ENCODE measurements at places on chromosomes 13 and 19.

- DNase-seq, result no peak
- no peak overlapping the region for H3K27ac ChIP-seq
- H3K27me3 ChIP-seq, result peaks cover 44% of the 10 kb centered on the region
Measured at GRCh38 chr19:4593409-4593851, 33.9 kb upstream of the SEMA6B start.

GRCh38 chr19:34579281-34580054, 97.5 kb downstream of the SCGB2B2 start:
- peaks cover 11% of the 10 kb centered on the region for H3K27me3 ChIP-seq
- no peaks in the 10 kb centered on the region for H3K36me3 ChIP-seq
- peaks cover 3% of the 10 kb centered on the region for H3K4me1 ChIP-seq
- H3K27ac ChIP-seq, result no peak overlapping the region
- H3K4me3 ChIP-seq, result no peak overlapping the region
- DNase-seq, result no peak

DNA sequence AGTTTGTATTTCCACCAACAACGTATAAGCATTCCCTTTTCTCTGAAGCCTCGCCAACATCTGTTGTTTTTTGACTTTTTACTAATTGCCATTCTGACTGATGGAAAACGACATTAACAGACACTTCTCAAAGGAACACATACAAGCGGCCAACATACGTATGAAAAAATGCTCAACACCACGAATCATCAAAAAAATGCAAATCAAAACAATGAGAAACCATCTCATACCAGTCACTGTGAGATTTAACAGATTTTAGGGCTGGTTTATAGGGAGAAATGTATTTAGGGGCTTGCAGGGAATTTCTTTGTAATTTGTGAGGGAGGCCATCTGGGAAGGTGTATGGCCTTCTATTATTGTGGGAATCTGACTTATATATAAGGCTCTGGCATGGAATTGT, 2.8 kb upstream of the DZIP1 start:
- peaks cover 22% of the 10 kb centered on the region for H3K27me3 ChIP-seq
- H3K27ac ChIP-seq, result no peak overlapping the region
- H3K4me1 ChIP-seq, result peaks cover 6% of the 10 kb centered on the region
- no peak for DNase-seq
- no peaks in the 10 kb centered on the region for H3K36me3 ChIP-seq

DNA sequence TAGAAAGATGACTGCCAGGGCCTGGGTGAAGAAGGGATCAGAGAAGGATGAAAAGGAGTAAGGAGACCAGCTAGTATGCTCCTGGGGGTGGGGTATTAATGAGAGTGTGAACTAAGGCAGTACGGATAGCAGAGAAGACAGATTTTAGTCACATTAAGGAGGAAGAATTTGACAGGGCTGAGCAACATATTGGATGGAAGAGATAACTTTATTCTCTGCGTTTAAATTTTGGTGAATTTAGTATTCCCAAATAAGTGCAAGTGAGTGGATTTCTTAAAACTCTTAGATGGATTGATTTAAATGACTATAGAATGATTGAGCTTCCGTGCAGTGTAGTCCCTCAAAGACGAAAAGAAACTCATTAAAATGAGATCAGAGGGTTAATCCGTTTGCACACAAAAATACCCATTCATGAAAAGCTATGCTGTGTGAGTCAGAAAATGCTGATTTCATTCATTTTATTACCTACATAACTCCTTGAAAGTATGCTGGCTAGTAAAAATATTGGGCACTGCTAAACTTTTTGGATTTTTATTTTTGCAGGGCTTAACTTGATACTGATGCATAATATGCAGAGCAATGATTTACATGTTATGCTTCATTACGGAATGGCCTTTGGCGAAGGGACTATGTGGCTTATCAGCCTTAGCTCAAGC, 54.1 kb downstream of the WDFY2 start:
- H3K27me3 ChIP-seq, result no peaks in the 10 kb centered on the region
- no peak overlapping the region for H3K4me3 ChIP-seq
- no peak for DNase-seq
- peaks cover 32% of the 10 kb centered on the region for H3K4me1 ChIP-seq
- H3K36me3 ChIP-seq, result no peaks in the 10 kb centered on the region
- H3K27ac ChIP-seq, result no peak overlapping the region

- peak overlapping the region; percentile 95 for H3K4me3 ChIP-seq
- peak; percentile 90 for DNase-seq
- H3K27ac ChIP-seq, result peak overlapping the region; percentile 99
- H3K27me3 ChIP-seq, result peaks cover 2% of the 10 kb centered on the region
- peaks cover 48% of the 10 kb centered on the region for H3K36me3 ChIP-seq
- H3K4me1 ChIP-seq, result peaks cover 35% of the 10 kb centered on the region
Measured at GRCh38 chr19:48872884-48873475, 759 bp downstream of the PPP1R15A start.

DNA sequence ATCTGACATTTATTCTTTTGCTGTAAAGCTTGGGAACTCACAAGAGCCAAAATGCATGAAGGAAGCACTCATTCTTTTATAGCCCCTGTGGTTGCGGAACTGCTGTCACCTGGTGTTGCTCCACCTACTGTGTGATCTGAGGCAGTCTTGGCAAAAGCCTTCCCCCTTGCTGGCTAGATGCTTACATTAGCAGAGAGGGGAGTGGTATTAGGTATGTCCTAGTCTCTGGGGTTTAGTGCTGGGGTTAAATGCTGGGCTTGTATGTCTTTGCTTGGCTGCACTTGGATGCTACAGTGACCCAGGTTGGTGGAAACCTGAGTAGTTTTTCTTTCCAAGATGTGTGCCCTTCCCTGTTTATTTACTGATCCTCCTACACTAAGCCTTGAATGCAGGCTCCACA, 99.3 kb downstream of the WDFY2 start:
- no peak overlapping the region for H3K4me3 ChIP-seq
- no peaks in the 10 kb centered on the region for H3K27me3 ChIP-seq
- H3K36me3 ChIP-seq, result peaks cover 12% of the 10 kb centered on the region
- H3K27ac ChIP-seq, result no peak overlapping the region
- DNase-seq, result no peak
- H3K4me1 ChIP-seq, result peaks cover 21% of the 10 kb centered on the region

DNA sequence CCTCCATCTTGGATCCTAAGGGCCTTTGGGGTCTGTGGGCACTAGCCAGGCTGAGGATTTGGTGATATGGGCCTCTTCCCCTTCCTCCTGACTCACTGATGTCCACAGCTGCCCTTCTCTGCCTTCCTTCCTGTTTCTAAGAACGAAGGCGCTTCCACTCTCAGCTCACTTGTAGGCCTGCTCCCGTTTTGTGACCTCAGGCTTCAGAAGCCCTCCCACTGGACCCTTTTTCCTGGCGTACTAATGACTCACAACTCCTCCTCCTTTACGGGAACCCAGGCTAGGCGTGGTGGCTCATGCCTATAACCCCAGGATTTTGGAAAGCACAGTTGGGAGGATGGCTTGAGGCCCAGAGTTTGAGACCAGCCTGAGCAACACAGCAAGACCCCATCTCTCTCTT, 55.6 kb downstream of the TMED1 start:
- H3K27me3 ChIP-seq, result no peaks in the 10 kb centered on the region
- peaks cover 52% of the 10 kb centered on the region for H3K36me3 ChIP-seq
- no peaks in the 10 kb centered on the region for H3K4me1 ChIP-seq
- peak overlapping the region; percentile 62 for H3K27ac ChIP-seq

DNA sequence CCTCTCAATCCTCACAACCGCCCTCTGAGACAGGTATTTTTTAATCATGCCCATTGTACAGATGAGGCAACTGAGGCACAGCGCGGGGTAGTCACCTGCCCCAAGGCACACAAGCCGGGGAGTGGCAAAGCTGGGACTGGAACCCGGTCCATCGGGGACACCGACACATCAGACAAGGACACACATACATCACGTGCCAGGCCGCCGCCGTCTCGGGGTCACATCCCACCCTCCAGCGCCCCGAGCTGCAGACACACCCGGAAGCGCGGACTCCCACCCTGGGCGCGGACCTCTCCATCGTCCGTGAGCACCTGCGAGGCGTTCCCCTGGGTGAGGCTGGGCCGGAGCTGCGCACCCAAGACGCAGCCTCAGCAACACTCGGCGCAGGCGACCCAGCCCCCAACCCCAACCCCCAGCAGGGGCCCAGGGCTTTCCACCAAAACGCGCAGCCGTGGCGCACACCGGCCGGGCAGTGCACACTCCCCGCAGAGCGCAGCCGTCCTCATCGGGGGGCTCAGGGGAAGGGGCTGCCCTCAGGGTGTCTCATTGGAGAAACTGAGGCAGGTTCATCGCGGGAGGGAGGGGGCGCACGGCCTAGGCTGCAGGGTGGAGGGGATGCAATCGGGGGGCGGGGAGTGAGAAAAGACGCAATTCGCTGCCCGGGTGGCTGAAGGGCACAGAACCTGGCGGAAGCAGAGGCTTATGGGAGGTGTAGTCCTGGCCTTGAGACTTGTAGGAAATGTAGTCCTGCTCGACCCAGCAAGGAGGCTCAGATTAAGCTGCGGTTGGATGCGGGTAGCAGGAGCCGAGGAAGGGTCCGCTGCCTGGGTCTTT, 1.9 kb upstream of the LMTK3 start:
- DNase-seq, result peak; percentile 85
- peak overlapping the region; percentile 58 for H3K27ac ChIP-seq
- no peaks in the 10 kb centered on the region for H3K36me3 ChIP-seq
- no peak overlapping the region for H3K4me3 ChIP-seq
- no peaks in the 10 kb centered on the region for H3K27me3 ChIP-seq

DNA sequence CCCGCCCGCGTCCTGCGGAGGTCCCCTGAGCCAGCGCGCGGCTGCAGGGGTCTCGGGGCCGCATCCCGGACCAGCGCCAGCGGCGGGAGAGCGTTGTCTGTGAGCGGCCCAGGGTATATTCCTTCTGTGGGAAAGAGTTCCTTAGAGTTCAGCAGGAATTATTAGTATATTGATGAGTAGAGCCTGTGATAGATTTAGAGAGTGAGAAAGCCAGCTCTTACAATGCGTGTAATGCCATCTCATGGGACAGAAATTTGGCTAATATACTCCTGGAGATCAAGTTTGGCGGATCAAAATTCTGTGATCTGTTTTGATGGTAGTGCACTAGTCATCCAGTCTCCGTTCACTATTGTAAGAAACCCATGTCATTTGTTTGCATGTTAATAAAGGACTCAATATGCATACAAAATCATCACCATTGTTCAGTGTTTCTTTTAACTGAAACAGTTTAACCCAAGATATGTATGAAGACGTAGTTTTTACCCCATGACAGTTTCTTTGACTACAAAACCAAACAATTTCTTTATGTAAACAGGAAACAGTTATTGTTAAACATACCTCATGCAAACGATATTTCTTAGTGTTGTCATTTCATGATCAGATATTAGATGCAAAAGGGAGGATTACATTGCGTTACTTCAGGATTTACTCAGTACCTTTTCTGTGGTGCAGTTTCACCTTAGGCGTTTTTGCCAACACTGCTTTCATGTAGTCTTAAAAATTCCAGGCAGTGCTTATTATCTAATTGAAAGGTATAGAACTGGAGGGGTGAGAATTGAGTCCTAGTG, 9.9 kb downstream of the TNFRSF19 start:
- DNase-seq, result no peak
- no peak overlapping the region for H3K27ac ChIP-seq
- H3K36me3 ChIP-seq, result no peaks in the 10 kb centered on the region
- H3K4me1 ChIP-seq, result peaks cover 11% of the 10 kb centered on the region
- H3K4me3 ChIP-seq, result peak overlapping the region; percentile 47
- peaks cover 33% of the 10 kb centered on the region for H3K27me3 ChIP-seq

- H3K4me1 ChIP-seq, result peaks cover 1% of the 10 kb centered on the region
- H3K27me3 ChIP-seq, result no peaks in the 10 kb centered on the region
- H3K4me3 ChIP-seq, result no peak overlapping the region
- DNase-seq, result no peak
Measured at GRCh38 chr13:28747851-28748250, 29.1 kb upstream of the SLC46A3 start.

GRCh38 chr13:98327371-98328270, 150.6 kb upstream of the RNF113B start:
- DNase-seq, result no peak
- H3K36me3 ChIP-seq, result no peaks in the 10 kb centered on the region
- H3K4me1 ChIP-seq, result no peaks in the 10 kb centered on the region
- no peak overlapping the region for H3K4me3 ChIP-seq
- peaks cover 5% of the 10 kb centered on the region for H3K27me3 ChIP-seq

DNA sequence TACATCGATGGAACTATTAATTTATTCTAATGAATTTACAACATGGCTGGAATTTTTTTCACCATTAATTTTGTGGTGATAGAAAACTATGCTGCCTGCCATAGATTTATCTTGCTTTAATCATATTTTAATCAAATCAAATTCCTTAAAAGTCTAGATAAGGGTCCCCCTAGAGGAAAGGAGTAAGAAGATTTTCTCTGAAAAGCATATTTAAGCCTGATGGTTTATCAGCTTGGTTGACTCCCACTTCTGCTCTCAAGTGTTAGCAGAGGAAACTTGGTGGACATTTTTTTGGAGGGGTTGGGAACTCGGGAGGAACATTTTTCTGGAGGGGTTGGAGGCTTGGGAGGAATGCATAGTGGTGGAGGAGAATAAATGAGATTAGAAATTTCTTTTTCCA, 253.3 kb downstream of the KCNRG start:
- no peak for DNase-seq
- peaks cover 10% of the 10 kb centered on the region for H3K27me3 ChIP-seq
- H3K4me3 ChIP-seq, result no peak overlapping the region
- H3K4me1 ChIP-seq, result no peaks in the 10 kb centered on the region
- H3K27ac ChIP-seq, result no peak overlapping the region
- no peaks in the 10 kb centered on the region for H3K36me3 ChIP-seq
